Activated naive CD4-positive, alpha-beta T cell (primary cell): ENCODE measurements at places on chromosomes 3 and 15.

DNA sequence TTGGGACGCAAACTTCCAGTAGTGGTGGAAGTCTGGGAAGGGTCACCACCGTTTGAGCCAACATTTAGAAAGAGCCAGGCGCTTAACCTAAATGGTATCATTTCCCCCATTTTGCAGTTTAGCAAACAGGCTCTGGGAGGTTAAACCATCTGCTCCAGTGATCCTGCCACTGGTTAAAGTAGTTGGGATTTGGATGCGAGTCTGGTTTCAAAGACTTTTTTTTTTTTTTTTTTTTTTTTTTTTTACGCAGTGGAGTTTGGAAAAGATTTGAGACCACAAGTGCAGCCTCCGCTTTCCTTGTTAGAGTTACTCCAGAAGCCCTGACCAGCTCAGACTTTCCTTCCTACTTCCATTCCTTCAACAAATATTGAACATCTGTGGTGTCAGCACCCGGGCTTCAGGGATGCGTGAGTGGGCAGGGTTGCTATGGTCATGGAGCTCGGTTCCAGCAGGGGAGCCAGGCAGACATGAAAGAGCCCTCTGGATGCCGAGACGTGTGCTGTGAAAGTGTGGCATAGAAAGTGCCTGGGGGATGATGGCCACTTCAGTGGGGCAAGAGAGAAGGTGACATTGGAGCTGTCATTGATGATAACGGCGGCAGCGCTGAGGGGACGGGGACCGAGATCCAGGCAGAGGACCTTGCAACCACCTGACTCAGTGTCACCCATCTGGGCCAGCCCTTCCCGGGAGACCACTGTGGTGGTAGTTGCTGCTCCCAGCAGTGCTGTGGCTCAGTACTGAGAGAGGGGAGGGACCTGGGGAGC is 1.1 kb upstream of the RNU6-1 start:
- DNase-seq, result no peak

- DNase-seq, result no peak
These were observed 19.3 kb upstream of the TTBK2 start for GRCh38 chr15:42939841-42940240.

DNA sequence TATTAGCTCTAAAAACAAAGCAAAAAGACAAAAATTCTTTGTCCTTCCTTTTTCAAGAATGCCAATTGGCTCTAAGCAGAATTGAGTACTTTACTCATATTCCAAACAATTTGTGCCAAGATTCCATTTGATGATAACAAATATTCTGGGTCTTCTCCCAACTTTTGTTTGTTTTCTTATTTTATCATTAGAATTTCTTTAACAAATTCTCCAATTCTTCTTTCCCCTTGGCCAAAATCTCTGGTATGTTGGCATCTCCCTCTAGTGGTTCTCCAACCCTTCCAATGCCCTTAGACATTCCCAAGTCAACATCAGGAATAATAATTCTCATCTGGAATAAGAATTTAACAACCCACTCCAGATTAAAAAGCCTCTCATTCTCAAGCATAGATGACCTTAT is 5.3 kb downstream of the CPOX start:
- DNase-seq, result no peak

GRCh38 chr15:85313339-85313738 is 67.1 kb upstream of the AKAP13 start:
- no peak for DNase-seq

GRCh38 chr15:50262533-50262932 is 3.0 kb downstream of the HDC start:
- no peak for DNase-seq

DNA sequence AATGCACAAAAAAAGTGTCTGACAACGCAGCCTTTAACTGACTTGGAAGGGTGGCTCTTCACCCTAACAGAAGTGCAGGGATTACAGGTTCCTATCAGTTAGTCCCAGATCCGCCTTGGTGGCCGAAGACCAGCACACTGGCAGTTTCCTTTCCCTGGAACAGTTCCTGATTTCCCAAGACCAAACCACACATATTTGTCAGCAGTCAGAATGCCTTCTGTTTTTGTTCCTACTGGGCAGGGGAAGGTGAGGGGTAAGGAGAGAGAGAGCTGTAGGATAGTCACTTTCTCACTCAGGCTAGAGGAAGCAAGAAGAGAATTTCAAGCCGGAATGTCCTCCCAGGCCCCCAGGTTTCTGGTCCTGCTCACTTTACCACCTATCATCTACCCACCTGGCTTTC is 9.2 kb downstream of the CXCR6 start:
- no peak for DNase-seq

DNA sequence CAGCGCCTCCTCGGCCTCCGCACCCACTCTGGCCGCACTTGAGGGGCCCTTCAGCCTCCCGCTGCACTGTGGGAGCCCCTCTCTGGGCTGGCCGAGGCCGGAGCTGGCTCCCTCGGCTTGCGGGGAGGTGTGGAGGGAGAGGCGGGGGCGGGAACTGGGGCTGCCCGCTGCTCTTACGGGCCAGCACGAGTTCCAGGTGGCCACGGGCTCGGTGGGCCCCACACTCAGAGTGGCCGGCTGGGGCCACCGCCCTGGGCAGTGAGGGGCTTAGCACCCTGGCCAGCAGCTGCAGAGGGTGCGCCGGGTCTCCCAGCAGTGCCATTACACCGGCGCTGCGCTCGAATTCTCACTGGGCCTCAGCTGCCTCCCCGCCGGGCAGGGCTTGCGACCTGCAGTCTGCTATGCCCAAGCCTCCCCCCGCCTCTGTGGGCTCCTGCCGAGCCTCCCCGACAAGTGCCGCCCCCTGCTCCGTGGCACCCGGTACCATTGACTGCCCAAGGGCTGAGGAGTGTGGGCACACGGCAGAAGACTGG is 167.1 kb upstream of the PLSCR5 start:
- DNase-seq, result no peak

DNA sequence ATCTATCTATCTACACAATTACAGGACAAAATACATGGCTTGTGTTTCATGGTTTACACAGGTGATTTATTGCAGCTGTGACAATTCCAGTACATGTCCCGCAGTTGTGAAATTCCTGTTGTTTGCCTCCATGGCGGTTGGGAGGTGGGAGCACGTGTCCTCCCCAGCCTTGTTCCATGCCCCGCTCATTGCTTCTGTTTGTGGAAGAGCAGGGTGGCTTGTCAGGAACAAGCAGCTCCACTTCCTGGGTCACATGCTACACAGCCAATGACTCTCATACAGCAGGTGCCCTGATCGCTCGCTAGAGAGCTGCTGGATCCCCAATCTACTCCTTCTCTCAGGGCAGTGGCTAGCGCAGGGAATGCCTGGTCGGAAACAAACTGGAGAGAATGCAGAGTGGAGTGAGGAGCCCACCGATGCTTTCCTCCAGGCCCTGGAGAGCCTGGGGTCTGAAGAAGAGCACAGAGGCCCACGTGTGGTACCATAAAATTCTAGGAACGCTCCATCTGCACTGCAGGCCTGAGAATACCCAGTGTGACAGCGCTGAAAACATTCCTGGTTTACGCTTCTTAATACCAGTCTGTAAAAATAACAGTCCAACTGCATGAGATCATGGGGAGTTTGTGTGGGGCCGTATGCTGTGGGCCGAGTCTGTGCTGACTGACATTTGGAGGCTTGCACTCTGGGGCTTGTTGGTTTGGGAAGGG is 270.6 kb upstream of the RGMA start:
- DNase-seq, result no peak

- DNase-seq, result no peak
These were observed 10.6 kb downstream of the TPM1 start for GRCh38 chr15:63052961-63053698.

DNA sequence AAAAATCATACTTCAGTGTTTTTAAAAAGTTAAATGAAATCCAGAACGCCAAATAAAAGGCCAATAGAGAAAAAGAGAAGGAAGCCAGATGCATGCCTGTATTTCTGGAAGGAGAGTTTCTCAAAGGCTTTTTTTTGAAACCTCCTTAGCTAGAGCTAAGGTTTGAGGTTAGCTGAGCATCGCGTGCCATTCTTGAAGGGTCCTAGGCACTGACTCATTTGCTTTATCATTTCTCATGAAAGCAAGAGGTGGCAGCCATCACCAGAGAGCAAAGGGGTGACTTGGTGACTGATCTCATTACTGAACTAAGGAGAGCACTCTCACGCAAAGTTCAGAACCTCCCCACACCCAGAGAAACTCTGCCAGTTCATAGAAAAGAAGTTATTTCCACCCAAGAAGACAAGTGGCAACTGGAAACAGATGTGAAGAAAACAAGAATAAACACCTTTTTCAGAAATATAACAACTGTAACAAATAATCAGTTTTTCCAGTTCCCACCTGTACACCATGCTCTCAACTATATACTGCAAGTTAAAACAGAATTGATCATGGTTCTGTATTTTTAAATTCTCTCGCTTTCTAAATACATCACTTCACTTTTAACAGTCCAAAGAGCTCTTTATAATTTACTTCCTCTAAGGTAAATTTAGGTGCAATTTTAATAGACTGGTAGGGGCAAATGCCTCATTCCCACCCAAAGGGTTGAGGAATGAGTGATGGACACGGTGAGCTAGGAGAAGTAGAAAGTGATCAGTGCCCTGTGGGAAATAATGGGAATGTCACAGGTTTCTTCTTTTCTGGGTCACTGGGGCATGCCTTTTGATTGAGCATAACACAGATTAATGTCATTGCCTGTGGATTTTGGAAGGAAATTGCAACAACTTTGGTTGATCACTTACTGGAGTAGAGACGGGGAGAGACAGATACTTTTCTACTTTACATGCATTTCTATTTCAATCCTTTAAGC is 24.7 kb downstream of the GPR15 start:
- DNase-seq, result peak; percentile 6

DNA sequence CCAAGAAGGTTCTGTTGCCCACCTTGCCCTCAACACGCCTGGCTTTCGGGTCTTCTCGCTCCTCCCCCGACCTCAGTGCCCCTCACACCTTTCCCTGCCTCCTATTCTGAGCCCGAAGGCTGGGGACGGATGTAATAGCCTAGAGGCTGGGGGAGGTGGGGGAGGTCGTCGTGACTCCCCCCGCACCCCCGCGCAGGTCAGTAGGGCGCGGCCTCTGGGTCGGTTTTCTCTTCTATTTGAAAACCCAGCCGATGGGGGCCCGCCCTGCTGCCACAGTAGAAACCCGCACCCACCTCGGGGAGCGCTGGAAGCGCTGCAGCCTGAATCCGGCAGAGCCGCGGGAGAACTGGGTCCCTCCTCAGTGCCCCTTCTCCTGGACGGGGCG is 1.0 kb upstream of the RBPMS2 start:
- no peak for DNase-seq

GRCh38 chr3:16329036-16329825 is 64.2 kb downstream of the OXNAD1 start:
- DNase-seq, result no peak
